ENCODE measurements at places on chromosomes 12 and 14.

DNA sequence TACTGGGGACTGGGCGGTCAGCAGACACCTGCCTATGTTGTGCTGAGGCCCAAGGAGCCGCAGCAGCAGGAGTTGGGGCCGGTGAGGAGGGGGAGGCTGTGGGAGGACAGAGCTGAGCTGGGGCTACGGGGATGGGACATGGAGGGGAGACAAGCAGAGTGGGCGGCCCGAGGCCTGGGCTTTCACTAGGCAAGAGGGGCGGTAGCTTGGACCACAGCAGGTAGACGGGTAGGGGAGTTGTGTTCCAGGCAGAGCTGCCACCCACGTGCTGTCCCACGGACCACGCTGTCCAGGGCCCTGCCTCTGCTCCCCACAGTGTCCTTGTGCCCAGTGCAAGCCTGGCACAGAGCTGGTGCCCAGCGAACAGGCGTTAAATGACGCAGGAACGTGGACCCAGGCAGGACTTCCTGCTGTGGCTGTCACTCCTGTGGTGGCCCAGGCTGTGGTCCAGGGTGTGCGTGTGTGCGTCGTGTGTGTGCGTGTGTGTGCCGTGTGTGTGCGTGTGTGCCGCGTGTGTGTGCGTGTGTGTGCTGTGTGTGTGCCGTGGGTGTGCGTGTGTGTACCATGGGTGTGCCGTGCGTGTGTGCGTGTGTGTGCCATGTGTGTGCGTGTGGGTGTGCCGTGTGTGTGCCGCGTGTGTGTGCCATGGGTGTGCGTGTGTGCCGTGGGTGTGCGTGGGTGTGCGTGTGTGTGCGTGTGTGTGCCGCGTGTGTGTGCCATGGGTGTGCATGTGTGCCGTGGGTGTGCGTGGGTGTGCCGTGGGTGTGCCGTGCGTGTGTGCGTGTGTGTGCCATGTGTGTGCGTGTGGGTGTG lies 6.8 kb downstream of the CEP170B start:
- DNase-seq, result no peak

GRCh38 chr12:132657004-132657727 lies 30.0 kb downstream of the POLE start:
- no peak for DNase-seq

DNA sequence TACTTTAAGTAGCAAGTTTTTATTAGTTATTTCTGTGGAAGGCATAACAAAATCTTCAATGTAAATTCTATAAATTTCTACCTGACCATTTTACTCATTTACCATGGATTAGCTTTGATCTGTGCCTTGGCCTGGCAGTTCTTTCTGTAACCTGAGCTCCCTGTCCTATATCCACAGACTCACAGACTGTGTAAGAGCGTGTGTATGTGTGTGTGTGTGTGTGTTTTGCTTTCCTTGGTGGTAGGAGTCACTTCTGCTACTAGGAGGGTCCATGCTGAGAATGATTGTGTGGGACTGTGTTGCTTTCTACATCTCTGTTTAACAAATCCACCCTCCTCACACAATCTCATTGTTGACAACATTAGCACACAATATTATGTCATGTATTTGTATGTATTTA lies 221.2 kb upstream of the PELI2 start:
- DNase-seq, result no peak

- DNase-seq, result no peak
Measured at GRCh38 chr12:12837025-12837812, 24.1 kb downstream of the DDX47 start.

DNA sequence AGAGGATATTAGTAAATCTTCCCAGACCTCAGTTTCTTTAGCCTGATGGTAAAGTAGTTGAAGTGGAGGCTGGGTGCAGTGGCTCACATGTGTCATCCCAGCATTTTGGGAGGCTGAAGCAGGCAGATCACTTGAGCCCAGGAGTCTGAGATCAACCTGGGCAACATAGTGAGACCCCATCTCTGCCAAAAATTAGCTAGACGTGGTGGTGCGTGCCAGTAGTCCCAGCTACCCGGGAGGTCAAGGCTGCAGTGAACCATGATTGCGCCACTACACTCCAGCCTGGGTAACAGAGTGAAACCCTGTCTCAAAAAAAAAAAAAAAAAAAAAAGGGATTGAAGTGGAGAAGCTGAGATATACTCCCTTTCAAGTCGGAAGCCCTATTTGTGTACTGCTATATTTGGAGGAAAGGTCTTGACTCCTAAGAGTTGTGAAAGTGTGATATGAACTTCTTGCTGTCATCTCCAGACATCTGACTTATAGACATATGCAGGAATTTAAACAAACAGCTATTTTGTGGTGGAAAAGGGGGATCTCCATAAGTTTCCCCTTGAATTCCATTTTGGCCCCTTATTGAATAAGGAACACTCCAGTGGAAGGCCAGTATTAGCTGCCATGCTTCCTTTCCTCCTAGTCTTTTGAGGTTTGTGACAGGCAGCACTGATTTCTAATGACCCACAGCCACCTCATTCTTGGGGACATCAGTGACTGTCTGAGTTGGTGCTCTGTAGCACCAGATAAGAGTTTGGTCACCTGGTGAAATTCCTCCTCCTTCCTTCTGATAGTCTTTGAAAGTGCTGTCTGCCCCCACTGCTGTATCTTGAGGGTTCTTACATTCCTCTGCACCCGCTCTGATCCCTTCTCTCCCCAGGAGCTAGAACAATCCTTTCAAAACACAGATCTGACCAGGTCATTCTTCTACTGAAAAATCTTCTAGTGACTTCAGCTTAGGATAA lies 7.4 kb downstream of the ELK3 start:
- DNase-seq, result no peak

- DNase-seq, result no peak
Measured at GRCh38 chr14:71466946-71467345, 465.3 kb upstream of the RGS6 start.

DNA sequence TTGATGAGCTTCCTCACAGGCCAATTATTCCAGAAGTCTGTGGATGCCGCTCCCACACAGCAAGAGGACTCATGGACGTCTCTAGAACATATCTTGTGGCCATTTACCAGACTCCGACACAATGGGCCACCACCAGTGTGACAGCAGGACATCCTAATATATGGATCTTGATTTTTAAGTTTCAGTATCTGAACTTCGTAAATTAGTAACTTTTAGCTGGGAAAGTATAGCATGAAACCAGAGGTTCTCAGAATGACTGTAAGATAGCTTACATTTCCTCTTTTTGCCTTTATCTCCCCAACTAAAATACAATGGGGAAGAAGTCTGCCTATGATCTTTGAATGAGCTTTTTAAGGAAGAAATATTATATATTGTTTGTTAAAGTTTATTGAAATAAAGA lies 87.0 kb downstream of the DNAI7 start:
- no peak for DNase-seq

- DNase-seq, result peak; percentile 39
Measured at GRCh38 chr14:32072676-32073075, 4.4 kb upstream of the ARHGAP5 start.

DNA sequence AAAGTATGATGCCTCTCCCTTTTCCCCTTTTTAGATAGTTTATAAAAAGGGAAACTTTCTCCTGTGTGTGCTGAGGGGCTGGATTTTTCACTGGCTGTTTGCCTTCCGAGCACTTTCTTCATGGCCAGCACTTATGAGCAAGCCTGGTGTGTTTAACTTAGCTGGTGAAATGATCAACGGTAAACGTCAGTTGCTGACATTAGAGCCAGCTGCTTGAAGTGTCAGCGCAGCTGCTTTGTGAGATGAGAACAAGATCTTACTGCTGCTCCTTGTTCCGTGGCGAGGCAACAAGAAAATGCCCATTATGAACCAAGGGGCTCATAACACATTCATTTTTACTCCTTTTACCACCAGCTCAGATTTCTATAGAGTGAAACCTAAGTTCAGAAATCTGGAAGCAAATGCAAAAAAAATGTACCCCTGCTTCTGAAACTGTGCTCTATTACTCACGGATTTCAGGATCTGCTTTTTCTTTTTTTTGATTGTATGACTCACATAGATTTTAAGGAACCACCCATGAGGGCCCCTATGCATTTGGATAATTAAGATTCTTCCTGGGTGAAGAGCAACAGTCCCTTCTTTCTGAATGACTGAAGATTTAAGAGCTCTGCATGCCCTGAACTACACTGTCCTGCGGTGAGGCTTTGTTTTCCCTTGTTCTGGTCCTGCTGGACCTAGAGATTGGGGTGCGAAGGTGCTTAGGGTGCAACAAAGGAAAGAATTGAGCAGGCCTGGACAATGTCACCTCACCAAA lies 74.3 kb upstream of the CPM start:
- peak; percentile 45 for DNase-seq

- no peak for DNase-seq
Measured at GRCh38 chr12:76180401-76181277, 96.2 kb upstream of the NAP1L1 start.

Data from NCI-H1930 (cell line).